ENCODE measurements at places on chromosomes 12 and 14.

- DNase-seq, result no peak
These were observed 340.3 kb upstream of the RGS6 start for GRCh38 chr14:71591929-71592328.

- no peak for DNase-seq
These were observed 108.1 kb upstream of the FOXN3 start for GRCh38 chr14:89524990-89525667.

DNA sequence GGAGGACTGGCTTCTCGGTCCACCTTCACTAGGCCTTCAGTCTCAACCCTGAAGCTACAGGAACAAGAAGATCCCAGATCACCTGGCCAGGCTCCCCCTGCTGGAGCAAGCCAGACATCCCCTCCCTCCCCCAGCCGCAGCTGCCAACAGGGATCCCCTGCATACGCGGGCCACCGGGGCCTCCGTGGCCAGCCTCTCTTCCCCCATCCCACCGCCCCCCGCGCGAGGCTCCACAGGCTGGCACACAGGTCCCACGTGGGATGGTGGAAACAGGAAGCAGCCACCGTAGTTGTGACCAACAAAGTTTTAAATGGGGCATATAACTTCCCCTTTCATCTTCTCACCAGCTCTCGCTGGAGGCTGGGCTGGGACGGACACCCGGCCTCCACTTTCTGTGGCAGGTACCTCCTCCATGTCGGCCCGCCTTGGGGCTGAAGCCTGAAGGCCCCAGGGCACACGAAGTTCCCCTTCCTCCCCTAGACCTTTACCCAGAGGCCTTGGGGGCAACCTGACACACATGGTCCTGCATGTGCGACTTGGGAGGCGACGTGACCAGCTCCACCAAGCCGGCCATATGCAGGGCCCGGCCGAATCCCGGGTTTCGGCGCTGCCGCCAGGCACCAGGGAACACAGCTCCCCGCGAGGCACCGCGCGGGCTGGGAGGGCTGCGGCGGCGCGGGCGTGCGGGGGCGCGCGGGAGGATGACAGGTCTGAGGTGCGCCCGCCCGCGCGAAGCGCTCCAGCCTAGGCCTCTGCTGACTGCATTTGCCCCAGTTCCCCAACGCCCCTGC lies 44.4 kb upstream of the PNMA1 start:
- peak; percentile 52 for DNase-seq

GRCh38 chr12:55829967-55830600 lies 697 bp upstream of the DNAJC14 start:
- no peak for DNase-seq

- no peak for DNase-seq
These were observed 323.5 kb downstream of the DAD1 start for GRCh38 chr14:22265319-22266141.

GRCh38 chr12:6469609-6470374 lies 685 bp downstream of the VAMP1 start:
- DNase-seq, result no peak

- no peak for DNase-seq
These were observed 1.3 kb downstream of the KRT78 start for GRCh38 chr12:52847335-52848102.

- DNase-seq, result no peak
These were observed 173.8 kb downstream of the BCL11B start for GRCh38 chr14:99098199-99098598.

- no peak for DNase-seq
These were observed 91.0 kb downstream of the FLRT2 start for GRCh38 chr14:85620947-85621346.

- DNase-seq, result no peak
These were observed 27.3 kb downstream of the FRS2 start for GRCh38 chr12:69497308-69498026.

DNA sequence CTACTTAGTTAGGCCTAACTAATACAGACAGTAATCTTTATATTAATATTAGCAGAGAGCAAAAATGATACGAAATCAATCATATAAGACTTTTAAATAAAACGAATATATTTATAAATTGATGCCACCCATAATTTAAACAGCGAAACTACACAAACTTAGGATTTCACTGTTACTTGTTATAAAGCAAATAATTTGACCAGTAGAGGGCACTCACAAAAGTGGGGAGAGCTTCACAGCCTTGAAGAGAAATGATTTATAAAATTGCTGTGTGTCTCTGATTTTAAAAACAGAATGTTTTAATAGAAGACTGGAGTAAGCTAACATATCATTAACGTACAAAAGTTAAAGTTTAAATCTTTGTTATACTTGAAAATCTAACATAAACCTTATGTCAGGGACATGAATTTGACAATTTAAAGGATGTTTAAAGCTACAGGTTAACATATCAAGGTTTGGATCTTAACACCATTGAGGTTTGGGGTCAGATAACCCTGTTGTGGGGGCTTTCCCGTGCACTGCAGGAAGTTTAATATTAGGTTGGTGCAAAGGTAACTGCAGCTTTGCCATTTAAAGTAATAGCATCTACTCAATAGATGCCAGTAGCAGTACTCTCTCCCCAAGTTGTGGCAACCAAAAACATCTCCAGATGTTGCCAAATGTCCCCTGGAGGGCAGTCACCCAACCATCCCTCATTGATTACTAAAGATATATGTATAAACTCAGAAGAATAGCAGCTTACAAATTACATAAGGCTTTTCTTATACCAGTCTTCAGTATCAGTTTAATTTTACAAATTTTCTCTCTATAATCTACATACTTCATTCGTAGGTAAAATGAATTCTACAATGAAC lies 9.3 kb downstream of the KRAS start:
- DNase-seq, result no peak

- DNase-seq, result no peak
These were observed 140.6 kb downstream of the ITPR2 start for GRCh38 chr12:26692407-26692806.

DNA sequence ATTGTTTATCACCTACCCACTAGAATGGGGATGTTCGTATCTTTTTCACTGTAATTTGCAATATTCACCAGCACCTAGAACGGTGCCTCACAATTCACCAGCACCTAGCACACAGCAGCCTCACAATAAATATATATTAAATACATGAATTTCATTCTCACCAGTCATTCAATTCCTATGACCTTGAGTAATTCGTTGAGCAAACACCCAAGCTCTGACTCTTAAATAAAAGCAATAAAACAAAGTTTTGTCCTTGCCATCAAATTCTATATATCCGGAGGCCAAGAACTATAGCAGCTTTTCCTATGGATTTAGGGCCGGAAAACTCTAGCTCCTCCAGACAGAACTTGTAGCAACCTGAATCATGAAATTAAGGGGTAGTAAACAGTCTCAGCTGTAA lies 981 bp downstream of the VTI1B start:
- no peak for DNase-seq

- no peak for DNase-seq
These were observed 47.2 kb upstream of the TMEM233 start for GRCh38 chr12:119546340-119546739.

DNA sequence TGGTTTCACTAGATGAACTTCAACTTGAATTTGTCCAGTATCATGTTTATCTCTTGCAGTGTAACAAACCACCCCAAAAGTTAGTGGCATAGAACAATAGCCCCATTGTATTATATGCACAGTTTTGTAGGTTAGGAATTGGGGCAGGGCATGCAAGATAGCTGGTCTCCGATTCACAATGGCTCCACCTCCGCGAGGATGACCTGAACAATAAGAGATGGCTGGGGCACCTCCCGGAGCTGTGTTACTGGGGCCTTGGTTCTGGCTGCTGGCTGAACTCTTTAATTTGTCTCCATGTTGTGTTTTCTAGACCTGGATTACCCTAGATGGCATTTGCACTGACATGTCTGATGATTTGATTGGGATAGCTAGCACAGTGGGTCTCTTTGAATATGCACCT lies 20.4 kb upstream of the VRK1 start:
- no peak for DNase-seq

GRCh38 chr12:75651342-75651695 lies 139.9 kb upstream of the KRR1 start:
- DNase-seq, result no peak

DNA sequence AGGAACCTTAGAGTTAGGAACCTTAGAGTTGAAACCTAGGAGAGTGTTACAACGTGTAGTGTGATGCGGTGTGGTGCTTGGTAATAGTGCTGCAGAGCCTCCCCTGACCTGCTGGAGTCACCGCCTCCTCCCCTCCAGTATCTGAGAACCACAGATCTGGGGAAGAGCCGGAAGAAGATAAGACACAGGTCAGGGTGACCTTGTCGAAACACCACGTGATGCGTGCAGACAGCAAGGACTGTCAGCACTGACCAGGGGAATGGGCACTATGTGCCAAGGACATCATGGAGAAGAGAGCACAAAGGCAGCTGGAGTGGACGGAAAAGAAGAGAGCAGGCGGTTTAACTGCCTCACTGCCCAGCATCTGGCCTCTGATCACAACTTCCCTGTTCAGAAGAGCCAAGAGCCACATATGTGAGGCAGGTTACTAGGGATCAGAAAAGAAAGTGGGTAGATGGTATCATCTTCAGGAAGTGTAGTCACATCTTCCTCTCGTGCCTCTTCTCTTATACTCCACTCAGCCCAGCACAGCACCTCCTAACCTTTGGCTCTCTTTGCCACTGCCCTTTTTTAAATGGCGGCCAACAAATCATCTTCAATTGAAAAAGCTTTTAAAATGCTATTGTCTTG lies 93.7 kb downstream of the TESC start:
- DNase-seq, result no peak

- DNase-seq, result no peak
These were observed 189.6 kb downstream of the PRKD1 start for GRCh38 chr14:29738056-29738455.

GRCh38 chr14:21825149-21825743 lies 151.6 kb upstream of the OR4E1 start:
- no peak for DNase-seq

DNA sequence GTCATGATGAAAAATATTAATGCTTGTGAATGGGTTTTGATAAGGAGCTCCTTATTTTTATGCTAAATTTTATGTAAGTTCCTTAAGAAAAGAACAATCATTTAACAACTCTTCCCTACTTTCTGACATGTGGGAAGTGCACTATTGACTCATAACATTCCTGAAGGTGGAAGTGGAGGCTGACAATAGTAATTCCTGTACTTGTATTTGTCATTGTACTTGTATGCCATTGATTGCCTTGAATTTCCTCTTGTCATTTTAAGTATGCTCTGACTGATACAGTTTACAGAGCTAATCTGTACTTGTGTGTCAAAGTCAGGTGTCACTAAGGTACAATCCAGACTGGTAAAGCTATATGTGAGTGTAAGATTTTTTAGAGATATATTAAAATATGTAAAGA lies 440.0 kb downstream of the SLC16A7 start:
- no peak for DNase-seq

DNA sequence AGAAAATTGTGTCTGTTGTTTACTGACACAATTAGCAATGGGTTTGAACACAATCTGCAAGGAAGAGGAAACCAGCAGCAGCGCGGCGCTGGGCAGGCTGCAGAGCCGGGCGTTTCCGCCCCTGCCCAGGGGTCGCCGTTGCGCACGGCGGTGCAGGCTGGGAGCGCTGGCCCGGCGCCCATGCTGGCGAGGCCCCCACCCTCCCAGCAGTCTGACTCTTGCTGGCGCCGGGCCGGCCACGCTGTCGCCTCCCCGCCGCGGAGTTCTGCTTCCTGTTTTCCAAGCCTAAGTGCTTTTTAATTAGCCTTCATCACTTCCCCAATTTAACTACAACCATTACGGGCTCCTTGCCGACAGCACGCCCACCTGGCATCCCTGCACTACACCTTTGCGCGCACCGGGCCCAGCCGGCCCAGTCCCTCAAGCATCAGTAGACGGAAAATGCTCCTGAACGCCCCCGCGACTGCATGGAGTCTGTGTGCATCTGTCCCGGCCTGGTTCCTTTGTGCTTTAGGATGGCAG lies 212.1 kb downstream of the GXYLT1 start:
- DNase-seq, result no peak

- DNase-seq, result no peak
These were observed 132.4 kb downstream of the GPR65 start for GRCh38 chr14:88137327-88137726.

DNA sequence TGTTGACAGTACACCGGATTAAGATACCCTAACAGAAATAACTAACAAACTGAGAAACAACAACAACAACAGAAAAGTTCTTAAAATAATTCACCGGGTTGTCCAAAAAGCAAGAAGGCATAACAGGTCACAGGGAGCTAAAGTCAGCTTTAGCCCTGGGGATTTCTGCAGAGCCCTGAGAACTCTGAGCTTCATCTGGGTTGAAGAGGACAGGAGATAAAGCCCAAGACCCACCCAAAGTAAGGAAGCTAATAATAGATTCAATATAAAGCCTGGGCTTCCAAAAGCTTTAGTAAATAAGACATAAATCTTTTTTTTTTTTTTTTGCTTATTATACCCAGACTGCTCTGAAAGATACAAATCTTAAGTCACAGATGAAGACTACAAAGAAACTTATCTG lies 44.1 kb upstream of the MTERF2 start:
- DNase-seq, result no peak

- DNase-seq, result peak; percentile 42
These were observed 11.9 kb downstream of the SCNN1A start for GRCh38 chr12:6363330-6364043.

DNA sequence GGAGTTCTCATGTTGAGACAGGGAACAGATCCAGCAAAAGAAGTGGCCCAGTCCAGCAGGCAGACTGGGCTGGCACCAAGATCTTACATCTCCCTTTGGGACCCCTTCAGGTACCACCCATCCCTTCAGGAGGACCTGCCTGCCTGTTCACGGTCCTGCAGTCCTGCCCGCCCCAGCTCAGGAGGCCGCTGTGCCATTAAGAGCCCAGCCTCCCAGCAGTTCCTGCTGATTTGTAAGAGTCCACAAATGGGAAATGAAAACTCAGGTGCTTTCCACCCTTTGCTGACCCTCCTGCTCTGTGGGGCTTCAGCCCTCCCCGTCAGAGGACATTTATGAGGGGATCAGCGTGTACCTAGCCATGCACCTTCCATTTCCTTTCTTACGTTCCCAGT lies 39.5 kb downstream of the C14orf132 start:
- DNase-seq, result no peak

DNA sequence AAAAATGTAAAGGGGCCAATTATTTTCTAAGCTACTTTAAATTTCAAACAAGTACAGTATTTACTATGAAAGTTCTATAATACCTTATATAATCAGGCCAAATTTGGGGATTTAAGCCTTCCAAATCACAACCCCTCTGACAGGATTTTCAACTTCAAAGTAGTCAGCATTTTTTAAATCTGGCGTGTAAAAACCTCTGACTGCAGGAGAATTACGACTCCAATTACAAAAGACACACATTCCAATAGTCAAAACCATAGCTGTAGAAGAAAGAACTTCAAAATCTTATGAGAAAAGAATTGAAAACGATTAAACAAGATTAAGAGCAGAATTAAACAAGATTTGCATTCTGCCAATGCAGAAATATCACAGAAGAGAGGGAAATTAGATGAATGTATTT lies 12.7 kb downstream of the OSBPL8 start:
- no peak for DNase-seq

Data from activated CD8-positive, alpha-beta memory T cell treated with anti-CD3 and anti-CD28 coated beads for 4 hours (primary cell).